ENCODE measurements at places on chromosomes 2 and 18. TPM values are rescaled to one million over a fixed set of nuclear protein-coding genes. Genes with fewer than 3 reads are reported as not detected.

GRCh38 chr2:145777914-145778313 is 1258.0 kb upstream of the ZEB2 start:
- no peak overlapping the region for H3K27ac ChIP-seq
- H3K36me3 ChIP-seq = no peaks in the 10 kb centered on the region
- no peaks in the 10 kb centered on the region for H3K4me1 ChIP-seq
- DNase-seq = no peak
- H3K4me3 ChIP-seq = no peak overlapping the region

- H3K27ac ChIP-seq = peak overlapping the region; percentile 78
- peaks cover 22% of the 10 kb centered on the region for H3K4me1 ChIP-seq
- H3K36me3 ChIP-seq = no peaks in the 10 kb centered on the region
- H3K4me3 ChIP-seq = no peak overlapping the region
- H3K27me3 ChIP-seq = no peaks in the 10 kb centered on the region
Observed at GRCh38 chr2:30611583-30611982, 164.5 kb downstream of the LCLAT1 start.

- no peak for DNase-seq
- no peak overlapping the region for H3K27ac ChIP-seq
- no peaks in the 10 kb centered on the region for H3K27me3 ChIP-seq
- no peak overlapping the region for H3K4me3 ChIP-seq
- H3K36me3 ChIP-seq = peaks cover 37% of the 10 kb centered on the region
Observed at GRCh38 chr18:2935438-2936192, 77.3 kb downstream of the LPIN2 start.

- no peak overlapping the region for H3K4me3 ChIP-seq
- H3K36me3 ChIP-seq = no peaks in the 10 kb centered on the region
- no peak for DNase-seq
- no peaks in the 10 kb centered on the region for H3K4me1 ChIP-seq
Observed at GRCh38 chr2:137829251-137829650, 135.0 kb upstream of the HNMT start.

DNA sequence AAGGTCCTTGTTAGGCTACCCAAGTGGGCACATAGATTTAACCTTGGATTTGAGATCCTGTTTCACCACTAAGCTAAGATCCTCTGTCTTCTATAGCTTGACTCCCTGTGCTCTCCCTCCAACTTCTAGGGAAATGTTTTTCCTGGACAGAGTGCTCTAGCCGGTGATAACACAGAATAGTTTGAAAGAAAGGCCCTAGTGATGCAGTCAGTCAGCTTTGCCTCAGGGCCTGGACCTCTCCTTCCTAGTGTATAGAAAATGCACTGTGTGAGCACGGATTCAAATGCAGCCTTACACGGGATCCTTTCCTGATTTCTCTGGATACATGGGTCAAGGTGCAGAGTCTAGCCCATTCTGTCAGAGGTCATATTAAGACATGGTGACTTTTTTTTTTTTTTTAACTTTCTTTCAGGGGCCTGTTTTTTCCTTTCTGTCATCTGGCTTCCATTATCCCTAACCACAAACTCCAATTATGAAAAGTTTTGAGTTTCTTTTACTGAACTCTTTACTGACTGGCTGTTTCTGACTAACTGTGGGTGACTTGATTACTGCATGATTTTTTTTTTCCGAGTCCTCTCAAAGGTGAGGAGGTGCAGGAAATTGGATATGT is 122.6 kb downstream of the LRP1B start:
- H3K36me3 ChIP-seq = no peaks in the 10 kb centered on the region
- peaks cover 12% of the 10 kb centered on the region for H3K4me1 ChIP-seq
- DNase-seq = no peak
- H3K27ac ChIP-seq = peak overlapping the region; percentile 40

GRCh38 chr2:206375956-206376355 is 67.4 kb upstream of the ADAM23 start:
- no peaks in the 10 kb centered on the region for H3K36me3 ChIP-seq
- no peaks in the 10 kb centered on the region for H3K4me1 ChIP-seq
- no peak overlapping the region for H3K4me3 ChIP-seq

- H3K4me3 ChIP-seq = no peak overlapping the region
- no peak overlapping the region for H3K27ac ChIP-seq
- no peaks in the 10 kb centered on the region for H3K36me3 ChIP-seq
- peak; percentile 21 for DNase-seq
Observed at GRCh38 chr2:219453671-219454590, 19.3 kb downstream of the SPEG start.

- no peaks in the 10 kb centered on the region for H3K4me1 ChIP-seq
- H3K27me3 ChIP-seq = no peaks in the 10 kb centered on the region
- no peak overlapping the region for H3K27ac ChIP-seq
- H3K36me3 ChIP-seq = no peaks in the 10 kb centered on the region
- no peak for DNase-seq
- no peak overlapping the region for H3K4me3 ChIP-seq
Observed at GRCh38 chr2:160720098-160720497, 226.5 kb upstream of the RBMS1 start.

DNA sequence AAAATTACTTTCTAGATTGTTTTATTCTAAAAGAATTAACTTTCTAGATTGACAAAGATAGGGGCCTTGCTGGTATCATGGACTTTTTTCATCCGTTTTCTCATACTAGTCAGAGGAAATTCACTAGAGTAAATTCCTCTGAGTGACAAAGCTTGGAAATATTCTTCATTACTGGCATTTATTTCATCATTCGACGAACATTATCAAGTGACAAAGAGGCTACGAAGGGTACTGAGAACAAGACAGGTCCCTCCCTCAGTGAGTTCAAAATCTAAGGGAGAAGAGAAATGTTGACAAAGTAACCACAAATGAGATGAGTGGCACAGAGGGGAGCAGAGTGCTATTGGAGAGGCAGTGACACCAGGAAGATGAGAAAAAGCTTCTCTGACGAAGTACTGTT is 4.3 kb downstream of the EPG5 start:
- no peak overlapping the region for H3K4me3 ChIP-seq
- no peaks in the 10 kb centered on the region for H3K27me3 ChIP-seq
- H3K27ac ChIP-seq = peak overlapping the region; percentile 84
- DNase-seq = no peak
- no peaks in the 10 kb centered on the region for H3K36me3 ChIP-seq

DNA sequence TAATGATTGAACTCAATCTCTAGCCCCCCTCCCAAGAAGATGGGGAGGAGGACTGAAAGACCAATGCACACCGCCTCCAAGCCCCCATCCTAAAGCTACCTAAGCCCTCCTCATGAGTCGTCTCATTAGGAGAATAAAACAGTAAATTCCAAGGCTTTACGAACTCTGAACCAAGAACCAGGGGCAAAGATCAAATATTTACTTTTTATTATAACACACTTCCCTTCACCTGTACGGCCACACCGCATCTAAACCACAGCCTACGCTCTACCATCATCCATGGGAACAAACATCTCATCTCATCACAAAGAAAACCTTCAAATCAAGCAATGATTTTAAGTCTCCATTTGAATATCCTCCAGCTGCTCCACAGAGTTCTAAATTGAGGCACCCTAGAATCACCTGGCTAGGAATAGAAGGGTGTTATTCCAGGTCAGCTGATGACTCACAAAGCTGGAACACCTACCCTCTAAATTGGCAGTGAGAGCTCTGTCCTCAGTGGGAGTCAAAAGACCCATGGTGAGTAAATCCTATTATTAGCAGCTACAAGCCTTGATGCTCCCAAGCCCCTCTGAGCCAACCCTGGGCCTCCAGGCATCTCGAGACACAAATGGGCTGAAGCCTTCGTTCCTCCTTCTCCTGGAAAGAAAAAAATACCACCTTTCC is 45.6 kb upstream of the BZW1 start:
- no peak overlapping the region for H3K27ac ChIP-seq
- H3K4me3 ChIP-seq = no peak overlapping the region
- no peaks in the 10 kb centered on the region for H3K27me3 ChIP-seq
- H3K36me3 ChIP-seq = no peaks in the 10 kb centered on the region
- no peak for DNase-seq

- DNase-seq = no peak
- H3K27me3 ChIP-seq = no peaks in the 10 kb centered on the region
- no peaks in the 10 kb centered on the region for H3K4me1 ChIP-seq
Observed at GRCh38 chr2:68435615-68436014, 31.5 kb downstream of the FBXO48 start.

DNA sequence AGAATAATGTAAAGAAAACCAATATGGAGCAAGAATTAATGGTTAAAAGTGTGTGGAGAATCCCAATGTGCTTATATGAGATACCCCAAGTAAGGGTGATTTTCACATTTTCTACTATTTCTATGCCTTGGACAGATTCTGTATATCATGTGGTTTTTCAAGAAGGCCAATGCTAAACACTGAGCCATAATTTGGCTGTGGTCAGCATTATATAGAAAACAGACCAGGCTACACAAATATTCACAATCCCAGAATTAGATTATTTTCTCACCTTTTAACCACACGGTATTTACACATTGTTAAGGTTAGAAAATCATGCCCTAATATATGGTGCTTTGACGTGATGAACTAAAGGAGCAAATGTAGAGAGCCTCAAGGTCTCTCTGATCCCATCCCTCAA is 277.4 kb upstream of the LRATD1 start:
- no peak overlapping the region for H3K4me3 ChIP-seq
- H3K27ac ChIP-seq = no peak overlapping the region
- H3K4me1 ChIP-seq = no peaks in the 10 kb centered on the region

DNA sequence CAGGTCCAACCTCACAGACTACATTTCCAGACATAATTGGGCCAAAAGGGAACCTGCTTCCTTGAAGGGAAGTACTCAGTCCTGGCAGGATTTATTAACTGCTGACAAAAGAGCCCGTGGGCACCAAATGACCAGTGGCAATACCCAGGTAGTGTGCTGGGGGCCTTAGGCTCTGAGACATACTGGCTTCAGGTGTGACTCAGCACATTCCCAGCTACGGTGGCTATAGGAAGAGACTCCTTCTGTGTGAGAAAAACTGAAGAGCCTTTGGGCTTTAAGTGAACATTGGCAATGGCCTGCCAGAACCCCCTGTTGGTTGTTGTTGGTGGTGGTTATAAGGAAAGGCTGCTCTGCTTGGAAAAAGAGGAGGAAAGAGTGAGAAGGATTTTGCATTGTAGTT is 401.8 kb downstream of the KCNJ3 start:
- no peak overlapping the region for H3K4me3 ChIP-seq
- H3K36me3 ChIP-seq = no peaks in the 10 kb centered on the region
- H3K27ac ChIP-seq = no peak overlapping the region

DNA sequence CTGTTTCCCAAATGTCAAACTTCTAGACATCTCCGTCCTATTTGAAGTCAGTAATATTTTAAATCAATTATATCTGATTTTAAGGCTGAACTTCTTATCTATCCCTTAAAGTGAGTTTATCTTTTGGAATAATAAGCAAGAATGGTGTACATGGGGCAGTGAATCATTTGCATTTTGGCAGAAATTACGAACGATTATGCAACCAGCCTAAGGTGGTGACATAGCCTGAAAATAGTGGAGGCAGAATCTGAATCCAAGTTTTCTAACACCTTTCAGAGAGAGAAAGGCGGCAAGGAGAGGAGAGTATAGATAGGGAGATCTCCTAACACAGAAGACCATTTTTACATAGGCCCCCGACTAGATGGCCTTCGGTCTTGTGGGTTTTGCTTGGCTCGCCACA is 10.7 kb downstream of the ZBTB14 start:
- H3K27ac ChIP-seq = no peak overlapping the region
- no peak overlapping the region for H3K4me3 ChIP-seq
- H3K27me3 ChIP-seq = no peaks in the 10 kb centered on the region
- H3K4me1 ChIP-seq = no peaks in the 10 kb centered on the region
- DNase-seq = no peak

GRCh38 chr2:186927185-186927866 is 78.4 kb upstream of the ZSWIM2 start:
- no peak for DNase-seq
- H3K27ac ChIP-seq = no peak overlapping the region
- no peaks in the 10 kb centered on the region for H3K4me1 ChIP-seq
- no peaks in the 10 kb centered on the region for H3K36me3 ChIP-seq

GRCh38 chr18:65946777-65947176 is 196.0 kb downstream of the CDH7 start:
- H3K27me3 ChIP-seq = no peaks in the 10 kb centered on the region
- H3K27ac ChIP-seq = no peak overlapping the region
- H3K4me1 ChIP-seq = no peaks in the 10 kb centered on the region
- H3K4me3 ChIP-seq = no peak overlapping the region

DNA sequence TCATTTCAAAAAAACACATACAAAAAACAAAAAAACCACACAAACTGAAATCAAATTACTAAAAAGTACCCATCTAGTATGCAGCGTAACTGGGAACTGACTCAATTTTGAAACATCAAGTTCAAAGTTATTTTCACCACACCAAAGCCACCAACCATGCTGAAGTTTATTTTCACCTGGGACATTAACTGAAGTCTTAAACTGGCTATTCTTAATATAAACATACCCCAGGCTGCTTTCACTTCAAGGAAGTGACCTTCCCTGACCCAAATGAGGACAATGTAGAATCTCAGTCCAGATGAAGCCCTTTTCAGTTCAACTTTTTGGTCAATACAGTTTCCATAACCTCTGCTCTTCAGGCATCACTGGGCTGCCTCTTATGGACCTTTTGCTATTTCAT is 84.6 kb downstream of the PIGN start:
- H3K27ac ChIP-seq = no peak overlapping the region
- no peaks in the 10 kb centered on the region for H3K27me3 ChIP-seq
- H3K4me3 ChIP-seq = no peak overlapping the region
- no peaks in the 10 kb centered on the region for H3K4me1 ChIP-seq
- DNase-seq = no peak

DNA sequence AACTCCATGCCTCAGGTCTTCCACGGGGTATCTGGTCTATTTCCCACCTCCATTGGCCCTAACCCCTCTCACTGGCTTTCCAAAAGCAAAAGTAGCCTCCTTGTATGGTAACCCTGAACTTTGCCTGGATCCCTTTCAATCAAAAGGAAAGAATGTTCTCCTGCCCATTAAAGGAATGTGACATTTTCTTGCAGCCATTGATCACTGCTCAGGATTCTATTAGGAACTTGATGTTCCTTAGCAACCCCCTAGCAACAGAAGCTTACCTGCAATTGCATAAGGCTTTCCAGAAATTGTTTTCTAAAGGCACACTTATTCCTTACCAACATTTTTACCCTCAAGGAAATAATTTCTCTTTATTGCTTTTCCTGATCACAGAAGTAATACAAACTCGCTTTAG is 91.4 kb upstream of the AGAP1 start:
- peaks cover 6% of the 10 kb centered on the region for H3K4me1 ChIP-seq
- no peaks in the 10 kb centered on the region for H3K36me3 ChIP-seq
- no peak for DNase-seq
- H3K27ac ChIP-seq = no peak overlapping the region

Gene PHLPP1
- total RNA-seq = 22.7 TPM

Gene HOXD12
- not detected for total RNA-seq

Gene VIL1
- not detected for total RNA-seq
